ENCODE measurements at places on chromosomes 2 and 18. TPM values are rescaled to one million over a fixed set of nuclear protein-coding genes. Genes with fewer than 3 reads are reported as not detected.

The PSMD14 gene
- total RNA-seq = 83.6 TPM

The UGT1A3 gene
- not detected for total RNA-seq

The C2orf72 gene
- total RNA-seq = 0.11 TPM

The COL3A1 gene
- total RNA-seq = 1.3 TPM

The CDK5R2 gene
- not detected for total RNA-seq

The HOXD1 gene
- total RNA-seq = 10.4 TPM

The GCG gene
- total RNA-seq = not detected

The SPHKAP gene
- total RNA-seq = not detected

The SLC5A7 gene
- not detected for total RNA-seq

The C2orf80 gene
- not detected for total RNA-seq

GRCh38 chr2:153780241-153780640 lies 91.5 kb upstream of the GALNT13 start:
- DNase-seq = no peak

- DNase-seq = peak; percentile 67
These were observed 498 bp downstream of the TGOLN2 start for GRCh38 chr2:85327160-85327821.

GRCh38 chr2:158041400-158041799 lies 60.3 kb upstream of the UPP2 start:
- DNase-seq = no peak

- no peak for DNase-seq
These were observed 75.0 kb downstream of the SLC66A2 start for GRCh38 chr18:79876497-79876896.

GRCh38 chr18:76456018-76456750 lies 38.9 kb downstream of the ZNF516 start:
- no peak for DNase-seq

DNA sequence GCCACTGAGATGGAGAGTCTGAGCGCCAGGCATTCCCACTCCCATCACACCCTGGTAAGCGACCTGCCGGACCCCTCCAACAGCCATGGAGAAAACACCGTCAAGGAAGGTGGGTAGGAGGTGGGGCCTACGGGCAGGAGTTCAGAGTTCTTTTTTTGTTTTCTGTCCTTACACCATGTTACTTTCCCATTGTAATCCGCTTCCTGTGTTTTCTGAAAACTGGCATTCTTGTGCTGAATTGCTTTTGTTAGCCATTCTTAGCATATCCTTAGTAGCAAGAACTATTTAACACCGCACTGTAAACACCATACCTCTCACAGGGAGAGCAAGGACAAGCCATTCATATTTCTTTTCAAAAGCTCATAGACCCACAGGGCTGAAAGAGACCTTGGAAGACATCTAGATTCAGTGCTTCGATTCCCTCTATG lies 46.2 kb downstream of the UNC80 start:
- peak; percentile 61 for DNase-seq

GRCh38 chr2:167794554-167795255 lies 452.7 kb downstream of the STK39 start:
- DNase-seq = no peak

GRCh38 chr18:5150894-5151293 lies 46.2 kb downstream of the AKAIN1 start:
- no peak for DNase-seq

- no peak for DNase-seq
These were observed 1127.0 kb upstream of the CRIM1 start for GRCh38 chr2:35228584-35228983.

GRCh38 chr2:194674043-194674442 lies 983.0 kb upstream of the SLC39A10 start:
- no peak for DNase-seq

DNA sequence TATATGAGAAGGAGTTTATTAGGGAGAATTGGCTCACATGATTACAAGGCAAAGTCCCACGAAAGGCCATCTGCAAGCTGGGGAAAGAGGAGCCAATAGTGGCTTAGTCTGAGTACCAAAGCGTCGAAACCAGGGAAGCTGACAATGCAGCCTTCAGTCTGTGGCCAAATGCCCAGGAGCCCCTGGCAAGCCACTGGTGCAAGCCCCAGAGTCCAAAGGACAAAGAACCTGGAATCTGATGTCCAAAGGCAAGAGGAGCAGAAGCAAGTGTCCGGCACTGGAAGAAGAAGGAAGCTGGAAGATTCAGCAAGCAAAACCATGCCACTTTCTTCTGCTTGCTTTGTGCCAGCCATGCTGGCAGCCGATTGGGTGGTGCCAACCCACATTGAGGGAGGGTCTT lies 74.3 kb upstream of the NPAS2 start:
- no peak for DNase-seq

GRCh38 chr2:48134704-48135103 lies 228.4 kb upstream of the FBXO11 start:
- no peak for DNase-seq
